RKO (cell line): ENCODE measurements at places on chromosomes 13 and 19.

GRCh38 chr19:51503286-51503817, 1.8 kb upstream of the SIGLEC12 start:
- DNase-seq = no peak

DNA sequence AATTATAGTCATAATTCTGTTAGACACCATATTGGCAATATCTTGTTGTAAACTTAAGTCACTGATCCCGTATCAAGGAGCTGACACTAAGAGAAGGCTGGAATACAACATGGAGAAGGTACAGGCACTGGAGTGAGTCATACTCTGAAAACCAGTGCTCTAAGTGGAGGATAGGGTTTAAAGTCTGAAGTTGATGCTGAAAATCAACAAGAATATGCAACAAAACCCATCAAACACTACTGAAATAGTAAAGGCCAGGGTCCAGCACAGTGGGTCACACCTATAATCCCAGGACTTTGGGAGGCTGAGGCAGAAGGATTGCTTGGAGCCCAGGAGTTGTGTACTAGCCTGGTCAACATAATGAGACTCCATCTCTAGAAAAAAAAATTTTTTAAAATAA, 73.2 kb upstream of the KLF5 start:
- no peak for DNase-seq

- no peak for DNase-seq
These were observed 9.1 kb downstream of the MYDGF start for GRCh38 chr19:4660993-4661392.

GRCh38 chr19:47762615-47763308, 15.7 kb upstream of the SELENOW start:
- DNase-seq = no peak

DNA sequence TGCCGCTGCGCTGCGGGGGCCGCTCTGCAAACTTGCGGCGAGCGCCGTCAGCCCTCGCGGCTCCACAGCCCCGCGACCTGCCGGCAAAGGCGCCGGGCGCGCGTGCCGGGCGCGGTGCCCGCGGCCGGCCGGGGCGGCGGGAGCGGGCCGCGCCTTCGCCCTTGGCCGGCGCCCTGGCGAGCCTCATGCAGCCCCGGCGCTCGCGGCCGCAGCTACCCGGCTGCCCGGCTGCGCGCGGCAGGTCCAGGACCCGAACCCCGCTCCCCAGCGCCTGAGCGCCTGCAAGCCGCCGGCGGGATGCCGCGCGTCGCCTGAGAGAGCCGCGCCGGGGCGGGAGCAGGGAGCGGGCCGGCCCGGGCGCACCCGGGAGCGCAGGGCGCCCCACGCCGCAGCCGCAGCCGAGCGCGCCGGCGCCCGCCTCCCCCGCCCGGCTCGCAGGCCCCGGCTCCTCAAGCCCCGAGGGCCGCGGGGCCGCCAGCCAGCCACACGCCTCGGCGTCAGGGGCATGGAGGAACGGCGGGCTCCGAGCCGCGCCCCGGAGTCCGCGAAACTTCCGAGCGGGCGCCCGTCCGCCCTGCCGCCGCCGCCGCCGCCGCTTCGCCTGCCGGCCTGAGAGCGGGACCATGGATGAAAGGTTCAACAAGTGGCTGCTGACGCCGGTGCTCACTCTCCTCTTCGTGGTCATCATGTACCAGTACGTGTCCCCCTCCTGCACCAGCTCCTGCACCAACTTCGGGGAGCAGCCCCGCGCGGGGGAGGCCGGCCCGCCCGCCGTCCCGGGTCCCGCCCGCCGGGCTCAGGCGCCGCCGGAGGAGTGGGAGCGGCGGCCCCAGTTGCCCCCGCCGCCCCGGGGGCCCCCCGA, 564 bp downstream of the HS6ST3 start:
- no peak for DNase-seq

- no peak for DNase-seq
These were observed 4.0 kb upstream of the FLT3LG start for GRCh38 chr19:49469828-49470614.
